Right lobe of liver (tissue), 6 donors: ENCODE measurements at places on chromosomes 6 and 20. TPM values are rescaled to one million over a fixed set of nuclear protein-coding genes. Genes with fewer than 3 reads are reported as not detected.
A peak's percentile ranks its signal among the peaks of the same experiment; 100 is the strongest.

Gene LY6G6D
- total RNA-seq: not detected

DNA sequence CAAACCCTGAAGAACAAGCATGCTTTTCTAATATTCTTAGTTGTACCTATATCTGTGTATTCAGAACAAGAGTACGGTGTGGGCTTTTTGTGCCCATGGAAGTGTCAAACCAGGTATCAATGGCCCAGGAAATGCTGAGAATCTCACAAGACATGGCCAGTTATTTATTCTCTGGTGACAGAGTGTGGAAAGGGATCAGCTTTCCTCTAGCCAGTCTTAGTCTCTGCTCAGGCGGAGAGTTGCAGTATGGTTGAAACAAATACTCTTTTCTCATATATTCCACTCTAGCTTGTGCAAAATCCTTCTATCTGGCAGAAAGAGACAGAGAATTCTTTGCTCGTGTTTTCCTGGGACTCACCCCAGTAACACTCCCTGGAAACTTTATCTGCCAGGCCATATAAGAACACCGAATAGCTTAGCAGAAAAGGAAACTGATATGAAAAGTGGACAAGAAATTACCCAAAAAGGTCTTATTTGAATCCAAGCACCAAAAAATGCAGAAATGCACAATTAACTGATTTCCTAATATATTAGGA, 173.3 kb upstream of the RSPO3 start:
- no peaks in the 10 kb centered on the region for H3K4me1 ChIP-seq
- no peaks in the 10 kb centered on the region for H3K36me3 ChIP-seq
- no peak overlapping the region for H3K27ac ChIP-seq

DNA sequence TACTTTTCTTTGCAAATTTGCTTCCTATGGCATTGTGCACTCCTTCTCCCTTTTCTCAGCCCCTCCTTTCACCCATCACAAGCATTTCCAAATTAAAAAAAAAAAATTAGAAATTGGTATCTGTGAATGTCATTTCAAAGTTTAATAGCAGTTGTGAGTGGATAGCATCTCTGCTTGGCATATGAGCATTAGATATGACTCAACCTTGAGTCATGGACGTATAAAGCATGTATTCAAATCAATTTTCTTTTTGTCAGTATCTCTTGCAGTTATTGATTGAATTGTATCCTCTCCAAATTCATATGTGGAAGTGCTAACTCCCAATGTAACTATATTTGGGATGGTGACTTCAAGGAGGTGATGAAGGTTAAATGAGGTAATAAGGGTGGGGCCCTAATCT, 60.1 kb upstream of the MAP3K7 start:
- H3K36me3 ChIP-seq: no peaks in the 10 kb centered on the region
- no peak for DNase-seq
- H3K27ac ChIP-seq: no peak overlapping the region

DNA sequence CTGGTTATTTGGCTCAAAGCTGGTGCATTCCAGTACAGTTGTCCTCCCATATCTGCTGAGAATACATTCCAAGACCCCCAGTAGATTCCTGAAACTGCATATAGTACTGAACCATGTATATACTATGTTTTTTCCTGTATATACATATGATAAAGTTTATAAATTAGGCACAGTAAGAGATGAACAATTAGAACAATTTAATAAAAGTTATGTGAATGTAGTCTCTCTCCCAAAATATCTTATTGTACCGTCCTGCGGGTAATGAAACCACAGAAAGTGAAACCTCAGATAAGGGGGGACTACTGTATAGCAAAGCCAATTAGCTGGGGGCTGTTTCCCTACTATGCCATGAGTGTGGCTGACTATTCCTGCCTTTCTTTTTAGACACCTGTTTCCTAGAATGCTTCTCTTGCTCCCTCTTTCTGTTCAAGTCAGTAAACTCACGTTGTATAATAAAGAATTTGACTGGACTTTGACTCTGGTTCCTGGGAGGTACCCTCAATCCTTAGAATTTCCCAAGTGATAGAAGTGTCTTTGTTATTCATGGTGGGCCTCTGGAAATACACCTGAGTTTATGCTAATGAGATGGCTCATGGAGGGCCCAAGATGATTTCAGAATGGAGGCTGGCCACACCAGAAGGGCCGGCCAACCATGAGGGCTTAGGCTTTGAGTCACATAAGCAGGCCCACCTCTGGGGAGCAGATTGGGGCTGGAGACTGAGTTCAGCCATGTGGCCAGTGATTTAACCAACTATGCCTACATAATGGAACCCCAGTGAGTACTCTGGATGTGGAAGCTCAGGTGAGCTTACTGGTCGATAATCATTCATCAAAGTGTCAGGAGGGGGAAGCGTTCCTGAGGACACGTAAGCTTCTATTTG, 689 bp upstream of the BLOC1S5 start:
- no peaks in the 10 kb centered on the region for H3K36me3 ChIP-seq
- H3K4me1 ChIP-seq: peaks cover 4% of the 10 kb centered on the region
- peak overlapping the region; percentile 63 for H3K27ac ChIP-seq
- no peaks in the 10 kb centered on the region for H3K27me3 ChIP-seq

Gene COL10A1
- total RNA-seq: not detected

- H3K36me3 ChIP-seq: no peaks in the 10 kb centered on the region
- no peak overlapping the region for H3K4me3 ChIP-seq
- H3K27ac ChIP-seq: no peak overlapping the region
- H3K27me3 ChIP-seq: peaks cover 39% of the 10 kb centered on the region
Observed at GRCh38 chr6:137016356-137016755, 28.4 kb downstream of the IL20RA start.

Gene LY86
- total RNA-seq: 4.1 TPM

DNA sequence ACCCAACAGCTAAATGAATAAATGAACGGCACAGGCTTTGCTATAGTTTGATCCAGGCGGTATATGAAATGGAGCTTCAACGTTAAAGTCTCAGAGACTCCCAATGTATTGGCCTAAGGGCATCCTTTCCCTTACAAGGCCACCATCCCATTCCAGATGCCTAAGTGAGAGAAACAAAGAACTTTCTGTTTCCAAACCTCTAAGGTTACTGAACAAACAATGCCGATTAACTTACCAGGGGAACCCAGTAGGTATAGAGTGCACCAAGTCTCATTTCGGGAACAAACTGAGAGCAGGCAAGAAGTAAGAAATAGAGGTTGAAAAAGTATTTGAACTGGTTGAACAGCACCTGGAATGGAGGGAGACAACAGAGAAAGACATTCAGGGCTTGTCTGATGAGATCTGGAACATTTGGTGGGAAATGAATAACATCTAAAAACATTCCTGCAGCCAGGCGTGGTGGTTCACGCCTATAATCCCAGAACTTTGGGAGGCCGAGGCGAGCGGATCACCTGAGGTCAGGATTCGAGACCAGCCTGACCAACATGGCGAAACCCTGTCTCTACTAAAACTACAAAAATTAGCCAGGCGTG, 42.5 kb downstream of the ATP9A start:
- no peaks in the 10 kb centered on the region for H3K4me1 ChIP-seq
- H3K4me3 ChIP-seq: no peak overlapping the region
- H3K36me3 ChIP-seq: no peaks in the 10 kb centered on the region

GRCh38 chr20:47304287-47304686, 52.2 kb downstream of the ZMYND8 start:
- H3K4me3 ChIP-seq: no peak overlapping the region
- H3K27me3 ChIP-seq: no peaks in the 10 kb centered on the region
- no peak overlapping the region for H3K27ac ChIP-seq

Gene PROKR2
- not detected for total RNA-seq

GRCh38 chr6:28105245-28105639, 19.2 kb upstream of the ZSCAN16 start:
- H3K27ac ChIP-seq: no peak overlapping the region
- H3K36me3 ChIP-seq: no peaks in the 10 kb centered on the region
- H3K27me3 ChIP-seq: no peaks in the 10 kb centered on the region
- DNase-seq: no peak
- no peaks in the 10 kb centered on the region for H3K4me1 ChIP-seq

- no peak for DNase-seq
- H3K4me3 ChIP-seq: no peak overlapping the region
- no peaks in the 10 kb centered on the region for H3K27me3 ChIP-seq
Observed at GRCh38 chr6:88992741-88993552, 29.5 kb upstream of the RNGTT start.

Gene BHLHE23
- not detected for total RNA-seq

- DNase-seq: no peak
- no peak overlapping the region for H3K27ac ChIP-seq
- no peaks in the 10 kb centered on the region for H3K27me3 ChIP-seq
- H3K4me1 ChIP-seq: no peaks in the 10 kb centered on the region
- H3K36me3 ChIP-seq: no peaks in the 10 kb centered on the region
- no peak overlapping the region for H3K4me3 ChIP-seq
Observed at GRCh38 chr20:48765359-48765758, 62.4 kb downstream of the PREX1 start.

DNA sequence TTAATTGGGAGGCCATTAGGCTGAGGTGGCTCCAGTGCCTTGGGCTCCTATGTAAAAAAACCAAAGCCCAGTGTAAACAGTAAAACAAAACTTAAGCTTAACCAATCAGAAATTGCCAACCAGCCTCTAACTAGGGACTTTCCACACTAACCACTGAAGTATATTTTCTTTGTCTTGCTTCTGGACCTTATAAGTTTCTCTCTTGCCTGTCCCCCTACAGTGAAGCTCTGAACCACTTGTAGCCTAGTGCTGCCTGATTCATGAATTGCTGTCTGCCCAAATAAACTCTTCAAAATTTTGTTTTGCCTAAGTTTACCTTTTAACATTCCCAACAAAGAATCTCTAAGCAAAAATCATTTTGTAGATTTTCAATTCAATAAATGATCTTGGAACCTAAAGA, 28.2 kb downstream of the POPDC3 start:
- no peak overlapping the region for H3K4me3 ChIP-seq
- no peaks in the 10 kb centered on the region for H3K4me1 ChIP-seq
- no peaks in the 10 kb centered on the region for H3K27me3 ChIP-seq
- H3K36me3 ChIP-seq: no peaks in the 10 kb centered on the region

Gene ITPR3
- total RNA-seq: 1.00 TPM
